ACHN (cell line): ENCODE measurements at places on chromosomes 11 and 22.

GRCh38 chr11:68735646-68736045, 15.7 kb downstream of the TESMIN start:
- DNase-seq, result no peak

DNA sequence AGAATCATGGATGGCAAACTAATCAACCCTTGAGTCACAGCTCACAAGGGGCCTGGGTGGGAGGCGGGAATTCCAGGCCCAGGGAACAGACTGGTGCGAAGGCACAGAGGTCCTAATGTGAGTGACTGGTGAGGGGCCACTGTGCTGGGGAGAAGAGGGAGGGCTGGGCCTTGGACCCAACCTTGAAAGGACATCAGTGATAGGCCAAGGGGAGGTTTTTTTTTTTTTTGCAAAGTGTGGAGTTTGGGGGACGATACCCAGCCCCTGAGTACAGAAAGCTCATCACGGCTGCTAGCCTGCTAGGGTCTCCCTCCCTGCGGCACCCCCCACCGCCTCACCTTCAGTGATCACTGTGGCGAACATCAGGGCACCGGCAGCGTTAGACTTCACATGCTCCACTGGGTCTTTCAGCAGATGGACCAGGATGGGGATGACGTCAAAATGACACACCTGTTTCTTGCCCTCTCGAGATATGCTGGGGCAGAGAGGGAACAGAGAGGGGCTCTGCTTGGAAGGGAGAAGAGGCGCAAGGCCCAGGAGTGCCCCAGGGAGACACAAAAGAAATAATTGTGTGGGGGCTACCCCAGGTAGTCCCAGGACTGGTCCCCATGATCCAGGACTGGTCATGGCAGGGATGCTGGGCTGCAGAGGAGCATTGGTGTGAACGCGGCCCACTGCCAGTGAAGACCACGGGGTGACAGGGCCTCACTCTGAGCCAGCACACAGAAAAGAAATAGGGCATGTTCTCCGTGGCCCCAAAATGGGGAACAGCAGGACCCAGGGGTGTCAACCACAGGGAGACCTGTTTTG, 8.6 kb upstream of the GNAZ start:
- DNase-seq, result no peak

DNA sequence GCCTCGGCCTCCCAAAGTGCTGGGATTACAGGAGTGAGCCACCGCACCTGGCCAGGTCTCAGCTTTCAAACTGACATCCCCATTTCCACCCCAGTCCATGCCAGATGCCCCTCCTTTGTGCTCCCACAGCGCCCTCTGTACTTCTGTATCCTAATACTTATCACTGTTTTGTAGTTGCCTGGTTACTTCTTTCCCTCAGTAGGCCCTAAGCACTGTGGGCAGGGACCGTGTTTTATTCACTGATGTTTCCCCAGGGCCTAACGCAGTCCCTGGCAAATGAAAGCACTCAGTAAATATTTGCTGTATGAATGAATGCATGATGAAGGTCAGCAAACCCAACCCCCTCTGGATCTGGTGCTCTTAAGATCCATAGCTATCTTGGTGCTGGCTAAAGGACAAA, 2.2 kb upstream of the TRIM3 start:
- DNase-seq, result no peak

- DNase-seq, result no peak
These were observed 347.9 kb downstream of the FAT3 start for GRCh38 chr11:92572559-92572958.

GRCh38 chr11:67434395-67434881, 3.0 kb downstream of the PTPRCAP start:
- no peak for DNase-seq

DNA sequence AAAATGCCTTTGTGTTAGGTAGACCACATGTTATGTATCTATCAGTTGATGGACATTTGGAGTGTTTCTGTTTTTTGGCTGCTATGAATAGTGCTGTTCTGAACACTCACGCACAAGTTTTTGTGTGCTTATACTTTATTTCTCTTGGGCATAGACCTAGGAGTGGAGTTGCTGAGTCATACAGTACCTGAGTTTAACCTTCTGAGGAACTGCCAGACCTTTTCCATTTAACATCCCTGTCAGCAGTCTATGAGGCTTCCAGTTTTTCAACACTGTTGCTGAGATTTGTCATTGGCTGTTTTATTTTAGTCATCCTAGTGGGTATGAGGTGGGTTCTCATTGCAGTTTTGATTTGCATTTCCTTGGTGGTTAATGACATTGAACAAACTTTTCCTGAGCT, 4.4 kb downstream of the CTTN start:
- DNase-seq, result no peak

GRCh38 chr22:38935023-38935422, 22.4 kb upstream of the APOBEC3A start:
- DNase-seq, result no peak

DNA sequence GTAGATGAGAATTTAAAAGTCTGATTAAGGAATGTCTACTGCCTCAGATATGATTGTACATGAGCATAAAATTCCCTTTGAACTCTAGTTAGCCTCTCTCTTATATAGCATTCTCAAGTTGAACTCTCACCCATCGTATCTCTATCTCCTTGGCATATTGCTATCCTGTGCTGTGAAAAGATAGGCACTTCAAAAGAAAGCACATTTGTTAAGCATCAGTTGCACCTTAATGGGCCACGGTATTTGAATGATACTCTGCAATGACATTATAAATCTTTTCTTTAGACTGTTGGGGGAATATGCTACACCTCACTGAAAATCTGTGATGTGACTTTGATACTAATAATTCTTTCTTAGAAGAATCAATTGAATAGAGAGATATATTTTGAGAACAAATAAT, 570.7 kb downstream of the JRKL start:
- DNase-seq, result no peak

DNA sequence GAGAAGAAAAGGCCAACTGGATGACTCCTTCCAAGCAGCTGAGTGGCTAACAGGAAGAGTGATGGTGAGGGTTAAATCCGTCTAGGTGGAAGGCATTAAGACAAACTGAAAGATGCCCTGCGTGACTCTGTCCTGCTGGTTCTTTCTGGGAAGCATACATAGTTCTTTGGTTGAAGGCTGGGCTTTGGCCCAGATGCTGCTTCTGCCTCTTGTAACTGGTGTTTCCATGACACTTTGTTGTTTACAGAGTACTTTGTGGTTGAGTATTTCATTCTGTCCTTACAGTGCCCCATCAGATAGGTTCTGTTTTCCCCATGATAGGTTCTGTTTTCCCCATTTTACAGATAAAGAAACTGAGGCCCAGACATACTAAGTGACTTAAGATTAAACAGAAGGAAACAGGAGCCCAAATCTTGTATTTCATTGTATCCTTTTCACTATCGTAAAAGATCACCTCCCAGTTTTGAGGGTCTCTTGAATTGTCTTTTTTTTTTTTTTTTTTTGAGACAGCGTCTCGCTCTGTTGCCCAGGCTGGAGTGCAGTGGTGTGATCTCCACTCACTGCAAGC, 124.3 kb upstream of the RASSF10 start:
- DNase-seq, result no peak

GRCh38 chr11:1120532-1121330, 37.0 kb upstream of the MUC5AC start:
- no peak for DNase-seq

GRCh38 chr11:77318600-77318999, 17.1 kb upstream of the GDPD4 start:
- DNase-seq, result no peak

DNA sequence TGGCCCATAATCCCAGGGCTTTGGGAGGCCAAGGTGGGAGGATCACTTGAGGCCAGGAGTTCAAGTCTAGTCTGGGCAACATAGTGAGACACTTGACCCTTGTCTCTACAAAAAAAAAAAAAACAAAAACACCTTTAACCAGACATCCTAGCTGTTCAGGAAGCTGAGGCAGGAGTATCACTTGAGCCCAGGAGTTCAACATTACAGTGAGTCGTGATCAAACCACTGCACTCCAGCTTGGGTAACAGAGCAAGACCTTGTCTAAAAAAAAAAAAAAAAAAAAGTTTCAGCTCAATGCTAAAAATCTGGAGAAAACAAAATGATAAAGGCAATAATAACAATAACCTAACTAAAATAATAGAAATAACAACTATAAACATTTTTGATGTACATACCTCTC, 22.6 kb upstream of the APLP2 start:
- no peak for DNase-seq

GRCh38 chr11:115123641-115124040, 380.6 kb downstream of the CADM1 start:
- no peak for DNase-seq

GRCh38 chr22:35978889-35979288, 49.7 kb downstream of the RBFOX2 start:
- DNase-seq, result no peak

- peak; percentile 84 for DNase-seq
These were observed at the start of gene PRDM10 for GRCh38 chr11:130002352-130002845. Gene PRDM10, minus strand, starts transcription at chr11:130002835. Its CDS starts 41,871 bp downstream, at chr11:129960964.

- DNase-seq, result no peak
These were observed 22.8 kb upstream of the TP53AIP1 start for GRCh38 chr11:128965485-128965884.

GRCh38 chr22:29031227-29032011, 30.2 kb downstream of the C22orf31 start:
- DNase-seq, result peak; percentile 97

DNA sequence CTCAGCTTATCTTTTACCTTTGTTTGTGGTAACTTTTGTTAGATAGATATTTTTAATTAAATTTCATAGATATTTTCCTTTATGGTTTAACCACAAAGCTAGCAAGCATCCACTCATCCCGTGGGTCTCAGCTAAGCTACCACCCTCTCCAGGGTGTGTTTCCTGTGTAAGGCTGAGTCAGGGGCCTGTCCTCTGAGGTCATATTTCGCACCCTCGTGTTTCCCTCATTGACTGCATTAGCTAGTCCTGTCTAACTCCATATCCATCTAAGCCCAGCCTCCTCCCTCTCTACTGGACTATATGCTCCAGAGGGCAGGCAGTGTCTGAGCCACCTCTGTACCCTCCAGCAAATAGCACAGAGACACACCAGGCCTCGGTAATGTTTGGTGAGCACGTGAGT, 16.7 kb downstream of the XRRA1 start:
- DNase-seq, result no peak

DNA sequence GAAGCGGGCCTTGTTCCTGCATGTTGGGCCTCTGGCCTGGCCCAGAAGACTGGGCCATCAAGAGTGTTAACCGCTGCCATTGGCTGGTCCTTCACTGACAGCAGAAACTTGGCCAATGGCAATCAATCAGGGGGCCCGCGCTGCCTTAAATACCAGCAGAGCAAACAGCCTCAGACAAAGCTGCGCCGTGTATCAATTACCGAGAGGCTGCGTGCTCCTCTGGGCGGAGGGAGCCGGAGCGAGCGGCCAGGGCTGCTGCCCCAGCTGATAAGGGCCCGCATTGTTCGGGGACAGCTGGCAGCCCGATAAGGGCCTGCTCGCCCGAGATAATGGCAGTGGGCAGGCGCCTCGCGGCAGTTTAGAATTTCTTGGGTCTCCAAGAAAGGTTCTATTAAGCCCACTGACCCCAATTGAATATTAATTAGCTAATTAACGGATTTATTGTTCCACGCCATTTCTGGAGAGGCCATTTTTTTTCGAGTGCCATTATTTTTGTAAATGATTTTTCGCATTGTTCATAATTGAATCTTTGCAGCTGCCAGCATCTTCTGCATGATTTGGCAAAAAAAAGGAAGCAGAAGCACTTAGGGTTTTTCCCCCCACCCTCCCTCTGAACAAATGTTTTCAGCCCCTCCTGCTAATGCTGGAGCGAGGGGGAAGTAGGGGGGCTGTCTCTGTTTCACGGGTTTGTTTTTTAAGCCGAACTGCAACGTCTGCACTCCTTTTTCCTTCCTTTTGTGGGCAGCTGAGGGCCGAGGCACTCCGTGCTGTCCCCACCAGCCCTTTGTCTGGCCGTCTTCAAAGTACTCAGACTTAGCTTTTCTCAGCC, 37.6 kb upstream of the RIC3 start:
- no peak for DNase-seq

- no peak for DNase-seq
These were observed 24.1 kb upstream of the FAM181B start for GRCh38 chr11:82757660-82758357.

- no peak for DNase-seq
These were observed 997 bp upstream of the CDHR5 start for GRCh38 chr11:625636-626268.

- no peak for DNase-seq
These were observed at the start of gene NCF4 for GRCh38 chr22:36860821-36861659. Gene NCF4, plus strand, starts transcription at chr22:36861006. Its CDS starts 166 bp downstream, at chr22:36861172.

DNA sequence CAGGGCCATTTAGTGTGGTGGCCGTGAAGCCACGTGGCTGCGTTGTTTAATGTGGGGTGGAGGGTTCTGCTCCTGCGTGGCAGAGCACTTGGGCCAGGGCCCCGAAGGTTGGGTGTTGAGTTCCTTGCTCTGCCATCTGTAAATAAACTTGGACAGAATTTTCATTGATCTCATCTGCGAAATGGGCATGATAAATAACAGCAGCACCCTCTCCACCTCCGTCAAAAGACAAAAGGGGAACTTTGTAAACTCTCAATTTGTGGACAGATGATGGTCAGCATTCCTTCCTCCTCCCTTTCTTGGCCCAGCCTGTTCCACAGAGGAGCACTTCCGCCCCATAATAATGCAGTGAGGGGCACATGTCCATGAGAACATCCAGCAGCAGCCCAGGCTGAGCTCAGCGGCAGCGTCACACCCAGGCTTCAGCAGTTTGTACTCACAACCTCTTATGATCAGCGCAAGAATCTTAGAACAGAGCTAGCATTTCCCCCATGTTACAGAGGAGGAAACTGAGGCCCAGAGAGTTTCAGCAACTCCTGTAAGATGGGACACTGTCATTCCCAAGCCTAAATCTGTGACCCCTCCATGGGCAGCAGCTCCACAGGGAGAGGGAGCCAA, 874.5 kb downstream of the BRD1 start:
- DNase-seq, result no peak

DNA sequence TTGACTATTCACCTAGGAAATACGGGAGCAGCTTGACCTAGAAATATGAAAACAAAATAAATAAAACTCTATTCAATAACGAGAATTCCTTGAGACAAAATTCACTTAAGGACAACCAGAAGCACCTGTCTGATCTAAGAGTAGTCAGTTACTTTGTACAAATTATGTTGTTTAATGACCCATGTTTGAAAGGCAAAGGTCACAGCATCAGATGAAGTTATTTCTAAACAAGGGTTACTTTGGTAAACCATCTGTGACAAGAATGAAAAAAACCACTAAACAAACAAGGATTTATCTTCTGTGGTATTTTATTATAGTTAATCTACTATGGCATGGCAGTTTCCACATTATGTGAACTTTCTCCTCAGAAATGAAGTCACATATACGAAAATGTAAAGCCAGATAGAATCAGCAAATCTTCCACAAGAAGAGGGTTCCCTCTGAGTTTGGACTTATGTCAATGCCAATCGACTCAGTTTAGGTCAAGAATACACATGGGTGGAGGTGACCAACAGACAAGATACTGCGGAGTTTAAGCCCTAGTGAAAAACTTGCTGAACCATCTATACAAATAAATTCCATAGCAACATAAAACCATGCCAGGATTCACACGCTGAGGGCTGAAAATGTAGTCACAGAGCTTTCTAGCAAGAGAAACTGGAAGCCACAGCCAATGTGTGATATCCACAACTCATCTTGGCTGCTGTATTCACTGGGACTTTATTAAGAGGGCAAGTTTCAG, 53.4 kb downstream of the NCAPD3 start:
- DNase-seq, result no peak
